ENCODE measurements at places on chromosomes 4 and X. TPM values are rescaled to one million over a fixed set of nuclear protein-coding genes. Genes with fewer than 3 reads are reported as not detected.

FAM9B gene
- not detected for polyA plus RNA-seq

TLR10 gene
- polyA plus RNA-seq = 1.1 TPM

SPATA4 gene
- polyA plus RNA-seq = not detected

- H3K4me3 ChIP-seq = peak overlapping the region; percentile 67
- peak overlapping the region; percentile 83 for H3K27ac ChIP-seq
- H3K36me3 ChIP-seq = no peaks in the 10 kb centered on the region
- DNase-seq = no peak
- peaks cover 44% of the 10 kb centered on the region for H3K4me1 ChIP-seq
Observed at GRCh38 chrX:119692191-119693039, 553 bp downstream of the SEPTIN6 start.

DNA sequence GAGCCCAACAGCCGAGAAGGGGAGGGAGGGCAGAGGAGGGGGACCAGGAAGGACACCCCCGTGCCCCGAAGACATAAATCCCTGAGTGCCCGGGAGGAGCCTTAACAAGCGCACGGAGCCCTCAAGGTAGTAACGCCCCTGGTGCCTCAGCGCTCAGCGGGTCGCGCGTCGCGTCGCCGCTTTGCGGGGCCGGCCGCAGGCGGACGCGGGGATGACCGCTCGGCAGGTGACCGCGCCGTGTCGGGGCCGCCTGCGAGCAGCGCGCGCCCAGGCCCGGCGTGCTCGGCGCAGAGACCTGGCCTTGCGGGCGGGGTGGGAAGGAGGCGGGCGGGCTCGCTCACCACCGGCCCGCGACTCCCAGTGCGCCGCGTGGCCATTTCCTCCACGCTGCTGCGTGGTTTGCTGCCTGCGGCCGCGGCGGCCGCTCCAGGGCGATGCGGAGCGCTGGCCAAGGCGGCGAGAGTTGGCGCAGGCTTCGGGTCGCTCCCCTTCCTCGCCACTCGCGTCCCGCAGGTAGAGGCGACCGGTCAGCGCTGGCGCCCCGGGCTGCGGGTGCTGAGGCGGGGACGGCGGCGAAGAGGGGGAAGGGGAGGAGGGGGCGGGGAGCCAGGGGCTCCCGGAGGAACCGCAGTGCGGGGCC, 632 bp downstream of the CCSER1 start:
- no peaks in the 10 kb centered on the region for H3K36me3 ChIP-seq
- peak overlapping the region; percentile 67 for H3K27ac ChIP-seq
- H3K27me3 ChIP-seq = peaks cover 2% of the 10 kb centered on the region
- peak overlapping the region; percentile 83 for H3K4me3 ChIP-seq

GRCh38 chrX:133497356-133497755, 82.1 kb upstream of the GPC4 start:
- H3K27me3 ChIP-seq = no peaks in the 10 kb centered on the region
- no peak overlapping the region for H3K4me3 ChIP-seq
- DNase-seq = no peak

DNA sequence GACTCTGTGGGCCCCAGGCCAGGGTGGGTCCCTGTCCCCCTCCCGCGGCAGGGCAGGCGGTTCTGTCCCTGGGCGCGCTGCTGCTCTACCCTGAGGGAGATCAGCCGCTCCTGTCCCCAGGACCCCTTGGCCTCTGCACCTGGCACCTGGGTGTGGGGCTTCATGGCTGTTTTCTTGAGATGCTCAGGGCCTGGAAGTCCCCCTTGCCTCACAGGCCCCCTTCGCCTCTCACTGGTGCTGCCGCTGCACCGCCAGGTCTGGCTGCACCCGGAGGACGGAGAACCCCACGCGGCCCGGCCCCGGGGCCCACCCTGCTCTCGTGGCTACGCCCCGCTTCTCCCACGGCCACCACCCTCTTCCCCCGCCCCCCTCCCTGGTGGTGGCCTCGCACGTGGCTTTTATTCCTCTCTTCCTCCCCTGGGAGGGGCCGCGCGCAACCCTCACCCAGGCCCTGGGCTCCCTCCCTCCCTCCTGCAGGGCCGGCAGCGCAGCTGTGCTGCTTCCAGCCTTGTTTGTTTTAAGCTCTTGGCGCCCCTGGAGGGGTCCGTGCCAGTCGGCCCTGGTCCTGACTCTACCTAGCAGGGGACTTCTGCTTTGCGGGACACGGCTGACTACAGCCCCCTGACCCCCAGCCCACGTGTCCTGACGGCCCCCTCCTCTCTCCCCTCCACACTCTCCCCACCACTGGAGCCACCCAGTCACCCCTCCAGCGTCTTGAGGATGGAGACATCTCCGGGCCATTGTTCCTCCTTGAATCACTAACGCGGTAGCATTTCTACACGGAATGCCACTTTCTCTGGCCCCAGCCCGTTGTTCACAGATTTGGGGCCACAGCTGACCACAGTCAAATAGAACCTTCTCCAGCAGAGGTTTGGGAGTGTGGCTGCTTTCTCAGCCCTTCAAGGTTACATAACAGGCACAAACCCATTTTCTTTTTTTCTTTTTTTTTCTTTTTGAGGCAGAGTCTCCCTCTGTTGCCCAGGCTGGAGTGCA, 20.6 kb upstream of the CLDN24 start:
- no peak overlapping the region for H3K27ac ChIP-seq
- H3K4me1 ChIP-seq = peaks cover 9% of the 10 kb centered on the region
- no peak for DNase-seq
- no peaks in the 10 kb centered on the region for H3K36me3 ChIP-seq
- H3K27me3 ChIP-seq = peaks cover 7% of the 10 kb centered on the region

DNA sequence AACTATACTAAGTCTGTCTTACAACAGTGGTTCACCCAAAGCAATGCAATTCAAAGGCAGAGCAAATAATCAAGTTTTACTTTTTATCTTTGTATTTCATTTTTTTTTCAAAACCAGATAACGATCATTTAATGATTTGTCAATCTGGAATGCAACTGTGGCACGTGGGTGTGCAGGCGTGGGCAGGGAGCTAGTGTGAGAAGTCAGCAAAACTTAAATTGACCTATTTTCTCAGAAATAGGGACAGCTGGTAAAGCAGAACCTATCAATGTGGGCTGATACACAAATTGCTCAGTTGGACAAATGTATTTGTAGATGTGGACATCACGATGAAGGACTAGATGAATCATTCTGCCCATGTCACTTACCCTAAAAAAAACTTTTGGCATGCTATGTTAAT, 105.6 kb downstream of the CBLL2 start:
- no peaks in the 10 kb centered on the region for H3K27me3 ChIP-seq
- no peaks in the 10 kb centered on the region for H3K4me1 ChIP-seq
- H3K27ac ChIP-seq = no peak overlapping the region

- DNase-seq = no peak
- H3K36me3 ChIP-seq = no peaks in the 10 kb centered on the region
- no peaks in the 10 kb centered on the region for H3K27me3 ChIP-seq
- H3K4me1 ChIP-seq = no peaks in the 10 kb centered on the region
Observed at GRCh38 chr4:87499403-87500091, 29.6 kb downstream of the SPARCL1 start.

DNA sequence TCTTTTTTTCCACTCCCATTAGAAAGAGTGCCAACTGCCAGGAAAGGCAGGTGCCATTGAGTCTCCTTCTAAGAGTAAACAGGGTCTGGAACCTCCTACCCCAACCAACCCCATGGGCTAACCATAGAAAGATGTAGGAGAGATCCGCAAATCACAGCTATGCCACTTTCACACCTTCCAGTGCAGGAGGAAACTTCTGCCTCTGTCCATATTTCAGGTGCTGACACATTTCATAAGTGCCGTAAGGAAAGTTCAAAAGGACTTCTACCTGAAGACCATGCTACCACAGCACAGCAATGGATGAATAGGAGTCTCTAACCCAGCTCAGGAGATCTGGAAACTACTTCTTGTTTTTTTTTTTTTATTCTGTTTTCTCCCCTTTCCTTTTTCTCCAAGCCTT, 145.8 kb downstream of the FBXO8 start:
- no peak for DNase-seq
- no peak overlapping the region for H3K27ac ChIP-seq
- H3K27me3 ChIP-seq = no peaks in the 10 kb centered on the region
- no peaks in the 10 kb centered on the region for H3K36me3 ChIP-seq
- no peak overlapping the region for H3K4me3 ChIP-seq

DNA sequence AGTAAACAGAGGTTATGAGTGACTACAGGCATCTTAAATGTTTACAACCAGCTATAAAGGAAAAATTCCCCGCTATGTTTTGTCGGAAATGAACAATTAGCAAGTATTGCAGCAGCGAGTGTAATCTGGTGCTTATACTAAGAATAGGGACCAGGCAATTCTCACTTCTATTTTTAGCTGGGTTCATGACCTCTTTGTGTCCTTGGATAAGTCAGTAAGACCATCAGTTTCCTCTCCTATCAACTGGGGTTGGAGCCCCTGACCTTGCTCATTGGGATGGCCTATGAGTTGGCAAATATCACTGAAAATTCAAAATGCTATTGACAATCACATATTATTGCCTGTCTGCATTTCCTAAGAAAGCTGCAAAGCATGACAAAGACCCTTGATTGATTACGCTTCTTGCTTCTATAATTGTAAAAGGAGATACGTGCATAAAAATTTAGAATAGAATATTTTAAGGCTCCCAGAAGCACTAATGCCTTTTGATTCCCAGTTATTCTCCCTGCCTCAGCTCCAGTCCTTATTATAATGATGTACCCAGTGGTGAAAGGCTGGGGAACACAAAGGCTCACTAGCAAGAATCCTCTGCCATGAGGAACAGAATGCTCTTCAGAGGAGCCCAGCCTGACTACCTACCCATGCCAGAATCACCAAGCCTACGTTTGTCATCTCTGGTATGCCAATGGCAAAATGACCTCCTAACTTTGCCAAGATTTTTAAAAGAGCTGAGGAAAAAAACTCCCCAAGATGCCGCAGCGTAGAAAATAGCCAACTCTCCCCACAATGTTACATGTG, 21.9 kb downstream of the GATB start:
- no peaks in the 10 kb centered on the region for H3K27me3 ChIP-seq
- H3K4me1 ChIP-seq = no peaks in the 10 kb centered on the region
- peaks cover 52% of the 10 kb centered on the region for H3K36me3 ChIP-seq
- DNase-seq = no peak
